Activated CD4-positive, alpha-beta T cell treated with anti-CD3 and anti-CD28 coated beads, Interleukin-2, Interleukin-6, amounts not matched to agents 100 ng/mL and 50 ng/mL, durations not matched to agents 16 hours and 8 hours (primary cell): ENCODE measurements at places on chromosomes 4 and X.

- no peak for DNase-seq
Measured at GRCh38 chr4:181690498-181690897, 552.7 kb upstream of the TENM3 start.

- DNase-seq = no peak
Measured at GRCh38 chrX:55127692-55128091, 38.9 kb downstream of the PAGE2 start.

GRCh38 chrX:85569686-85570085 lies 190.2 kb upstream of the POF1B start:
- DNase-seq = no peak

- no peak for DNase-seq
Measured at GRCh38 chr4:112063260-112063659, 82.0 kb upstream of the FAM241A start.

- peak; percentile 64 for DNase-seq
Measured at GRCh38 chr4:39932776-39933402, 44.8 kb downstream of the PDS5A start.
